ENCODE measurements at places on chromosomes 12 and 14.
A peak's percentile ranks its signal among the peaks of the same experiment; 100 is the strongest.

DNA sequence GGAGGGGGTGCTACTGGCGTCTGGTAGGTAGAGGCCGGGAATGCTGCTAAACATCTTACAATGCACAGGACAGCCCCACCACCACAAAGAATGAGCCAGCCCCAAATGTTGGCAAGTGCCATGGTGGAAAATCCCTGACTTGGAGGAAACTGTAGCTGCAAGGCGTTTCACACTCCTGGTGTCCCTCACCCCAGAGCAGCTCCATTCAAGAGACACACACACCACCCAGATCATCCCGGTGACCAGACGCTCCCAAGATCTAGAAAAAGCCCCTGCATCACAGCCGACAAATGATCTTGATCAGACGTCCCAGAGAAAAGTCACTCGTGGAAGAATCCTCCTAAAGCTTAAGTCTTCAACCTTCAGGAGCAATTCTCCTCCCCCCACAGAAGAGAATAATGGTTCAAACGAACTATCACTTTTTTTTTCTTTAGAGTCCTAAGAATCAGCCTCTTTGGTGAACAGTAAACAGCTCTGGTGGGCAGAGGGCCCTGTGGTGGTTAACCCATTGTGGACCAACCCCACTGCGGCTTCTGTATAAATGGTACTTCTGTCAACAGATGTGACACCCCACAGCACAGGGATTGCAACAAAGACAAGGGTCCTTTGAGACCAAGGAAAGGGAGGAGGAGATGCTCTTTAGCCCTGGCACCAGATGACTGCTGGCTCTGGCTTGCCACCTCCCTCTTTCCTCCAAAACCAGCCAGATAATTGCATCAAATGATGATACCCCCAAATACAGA, 2.7 kb downstream of the GLTP start:
- DNase-seq: no peak

DNA sequence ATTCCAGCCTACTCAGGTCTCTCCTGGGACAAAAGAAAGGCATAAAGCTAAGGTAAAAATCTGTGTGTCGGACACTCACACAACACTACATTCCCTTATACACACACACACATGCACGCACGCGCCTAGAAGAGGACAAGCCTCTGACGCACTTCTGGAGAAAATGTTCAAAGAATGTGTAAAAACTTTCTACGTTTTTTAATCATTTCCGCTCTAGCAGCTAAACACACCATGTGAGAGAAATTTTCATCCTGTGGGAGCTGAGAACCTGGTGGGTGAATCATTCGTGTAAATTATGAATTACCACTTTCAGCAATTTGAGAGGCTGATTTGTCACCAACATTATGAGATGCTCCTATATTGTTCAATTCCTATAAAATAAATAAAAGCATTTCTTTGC, 494.5 kb downstream of the TMEM132D start:
- no peak for DNase-seq

- DNase-seq: no peak
Observed at GRCh38 chr12:18591473-18591872, 146.3 kb downstream of the PLCZ1 start.

- no peak for DNase-seq
Observed at GRCh38 chr12:107320033-107320928, 226.9 kb upstream of the CRY1 start.

DNA sequence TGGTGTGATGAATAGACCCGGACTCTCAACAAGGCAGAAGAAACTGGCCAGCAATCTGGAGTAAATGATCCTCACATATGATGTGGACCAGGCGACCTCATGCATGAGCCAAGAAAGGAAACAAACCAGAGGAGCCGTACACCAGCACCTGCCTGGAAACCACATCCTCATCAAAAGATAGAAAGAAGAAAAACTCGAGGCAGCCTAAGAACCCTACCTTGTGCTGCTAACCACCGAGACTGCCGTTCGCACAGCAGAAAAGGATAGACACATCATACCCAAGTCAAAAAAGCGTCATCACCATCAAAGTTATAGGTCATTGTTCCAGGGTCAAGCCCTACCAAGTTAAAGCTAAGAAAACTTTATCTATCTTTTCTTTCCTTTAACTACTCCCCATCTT, 66.7 kb downstream of the RESF1 start:
- DNase-seq: no peak

GRCh38 chr12:18284386-18284785, 23.1 kb downstream of the PIK3C2G start:
- DNase-seq: no peak

DNA sequence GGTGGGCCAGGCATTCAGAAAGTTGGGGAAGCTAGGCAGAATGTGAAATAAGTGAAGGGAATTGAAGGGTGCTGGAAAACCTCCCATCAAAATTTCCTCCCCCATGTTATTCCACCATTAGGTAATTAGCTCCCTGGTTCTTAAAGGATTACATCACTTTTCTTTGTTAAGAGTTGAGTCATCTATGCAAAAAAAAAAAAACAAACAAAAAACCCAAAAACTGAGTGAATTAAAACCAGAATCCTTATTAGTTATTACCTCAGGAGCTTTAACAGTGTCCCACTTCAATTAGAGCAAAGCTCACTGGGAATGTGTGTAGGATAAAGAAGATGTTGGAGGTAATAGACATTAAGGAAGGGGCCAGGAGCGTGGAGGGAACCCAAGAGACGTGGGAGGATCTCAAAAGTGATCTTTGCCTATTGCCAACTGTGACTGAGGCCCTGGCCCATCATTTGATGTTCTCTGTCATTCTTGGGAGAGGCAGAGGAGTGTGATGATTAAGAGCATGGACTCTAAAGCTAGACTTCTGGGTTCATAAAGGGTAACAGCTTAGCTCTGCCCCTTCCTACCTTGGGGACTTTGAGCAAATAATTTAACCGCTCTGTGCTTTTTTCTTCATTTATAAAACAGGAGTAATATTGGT, 364.7 kb downstream of the APAF1 start:
- no peak for DNase-seq

DNA sequence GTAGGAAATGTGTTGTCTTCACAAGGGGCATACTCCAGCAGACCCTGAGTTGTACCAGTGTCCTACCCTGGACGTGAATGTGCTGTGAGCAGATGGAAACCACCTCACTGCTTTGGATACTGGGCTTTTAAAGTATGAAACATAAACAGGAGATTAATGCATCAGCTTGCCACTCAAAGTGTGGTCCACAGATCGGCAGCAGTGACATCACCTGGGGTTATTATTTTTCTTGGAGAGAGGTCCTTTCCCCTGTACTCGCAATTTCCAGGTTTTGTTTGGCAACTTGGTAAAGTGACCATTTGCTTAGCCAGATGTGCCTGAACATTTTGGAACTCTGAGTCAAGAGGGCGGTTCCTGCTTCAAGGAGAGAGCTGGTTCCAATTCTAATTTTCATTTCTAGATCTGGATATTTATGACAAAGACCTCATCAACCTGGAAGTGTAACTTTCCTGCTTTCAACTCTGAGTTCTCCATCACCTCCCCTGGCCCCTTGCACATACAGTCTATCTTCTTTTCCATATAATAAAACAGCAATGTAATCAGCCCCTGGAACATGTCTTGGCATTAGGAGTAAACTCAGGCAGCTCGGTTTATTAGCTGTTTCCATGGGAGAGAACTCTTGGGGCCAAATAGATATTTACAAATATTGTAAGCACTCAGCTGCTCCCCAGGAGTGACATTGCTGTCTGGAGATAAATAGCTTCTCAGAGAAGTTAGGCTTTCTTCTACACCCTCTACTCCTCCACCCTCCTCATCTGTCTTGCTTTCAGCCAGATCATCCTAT, 237.0 kb upstream of the TBX3 start:
- DNase-seq: peak; percentile 62

GRCh38 chr12:16198884-16199283, 78.6 kb downstream of the SLC15A5 start:
- DNase-seq: no peak

DNA sequence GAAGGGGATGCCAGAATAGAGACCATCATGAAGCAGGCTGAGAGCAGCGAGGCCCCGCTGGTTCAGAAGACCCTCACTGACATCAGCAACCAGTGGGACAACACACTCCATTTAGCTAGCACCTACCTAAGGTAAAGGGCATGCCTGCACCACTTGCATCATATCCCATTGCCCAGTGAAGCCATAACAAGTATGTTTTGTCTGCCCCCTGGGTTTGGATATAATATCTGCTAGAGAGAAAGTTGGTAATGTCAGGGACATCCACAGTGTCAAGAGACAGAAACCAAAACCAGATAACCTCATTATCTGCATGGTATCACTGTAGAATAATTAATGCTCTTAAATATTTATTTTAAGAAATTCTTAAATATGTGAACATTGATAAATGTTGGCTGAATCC, 173.8 kb downstream of the SYNE2 start:
- DNase-seq: no peak

DNA sequence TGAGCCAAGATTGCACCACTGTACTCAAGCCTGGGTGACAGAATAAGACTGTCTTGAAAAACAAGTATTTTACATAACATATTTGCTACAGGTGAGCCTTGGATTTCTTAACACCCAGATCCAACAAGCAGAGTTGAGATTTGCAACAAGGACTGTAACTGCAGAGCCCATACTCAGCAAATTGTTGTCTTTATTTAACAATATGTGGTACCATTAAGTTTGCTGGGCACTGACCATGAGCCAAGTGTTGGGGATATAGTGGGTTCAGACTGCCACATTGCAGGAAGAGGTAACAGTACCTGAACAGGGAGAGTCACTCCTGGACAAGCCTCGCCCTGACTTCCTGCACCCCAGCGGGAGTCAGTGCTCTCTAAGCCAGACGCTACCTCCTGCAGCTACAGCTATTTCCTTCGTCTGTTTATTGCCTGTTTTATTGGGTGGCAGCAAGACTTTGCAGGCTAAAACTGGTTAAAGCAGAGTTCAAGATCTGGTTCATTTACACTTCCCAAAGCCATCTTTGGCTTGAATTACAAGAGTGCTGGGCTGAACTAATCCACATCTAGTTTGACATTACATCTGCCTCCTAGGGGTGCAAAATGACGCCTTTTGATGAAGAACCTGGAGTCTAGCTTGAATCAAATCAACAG, 12.5 kb downstream of the AHSA1 start:
- no peak for DNase-seq

GRCh38 chr12:73863546-73863945, 674.1 kb upstream of the ATXN7L3B start:
- no peak for DNase-seq

DNA sequence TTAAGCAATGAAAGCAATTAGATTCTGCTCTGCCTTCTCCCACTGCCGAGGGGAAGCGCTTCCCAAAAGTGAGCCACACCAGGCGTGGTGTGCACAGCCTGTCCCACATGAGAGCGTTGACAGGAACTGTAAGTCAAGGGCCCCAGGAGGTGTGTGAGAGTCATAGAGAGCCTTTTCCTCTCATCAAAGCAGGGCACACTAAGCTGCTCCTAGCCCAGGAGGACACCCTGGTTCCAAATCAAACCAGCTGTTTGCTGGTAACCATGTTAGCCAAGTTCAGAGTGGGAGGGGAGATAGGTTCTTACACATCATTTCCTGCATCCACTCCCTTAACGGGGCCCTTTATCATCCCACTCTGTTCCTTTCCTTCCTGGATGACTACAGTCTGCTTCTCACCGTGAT, 98.3 kb downstream of the SPTSSA start:
- DNase-seq: no peak

DNA sequence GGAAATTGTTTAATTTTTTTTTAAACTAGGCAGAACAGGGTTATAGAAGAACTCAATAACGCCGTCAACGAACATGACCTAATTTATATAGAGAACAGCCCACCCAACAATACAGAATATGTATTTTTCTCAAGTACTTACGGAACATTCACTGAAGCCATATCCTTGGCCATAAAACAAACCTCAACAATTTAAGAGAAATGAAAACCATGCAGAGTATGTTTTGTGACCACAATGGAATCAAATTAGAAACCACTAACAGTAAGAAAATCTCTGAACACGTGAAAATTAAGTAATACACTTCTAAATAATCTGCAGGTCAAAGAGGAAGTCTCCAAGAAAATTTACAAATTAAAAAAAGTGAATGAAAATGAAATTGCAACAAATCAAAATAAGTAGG, 9.4 kb downstream of the SART3 start:
- no peak for DNase-seq

GRCh38 chr12:53670308-53670707, 5.6 kb downstream of the ATP5MC2 start:
- no peak for DNase-seq

- DNase-seq: no peak
Observed at GRCh38 chr12:128581321-128581761, 242.4 kb downstream of the SLC15A4 start.

GRCh38 chr14:58912799-58913432, 275.2 kb downstream of the DACT1 start:
- DNase-seq: no peak

GRCh38 chr14:72701605-72702004, 192.3 kb downstream of the DPF3 start:
- no peak for DNase-seq

- no peak for DNase-seq
Observed at GRCh38 chr12:112176321-112177010, 51.1 kb downstream of the TRAFD1 start.

GRCh38 chr14:104680806-104681688, 8.4 kb upstream of the INF2 start:
- DNase-seq: no peak

DNA sequence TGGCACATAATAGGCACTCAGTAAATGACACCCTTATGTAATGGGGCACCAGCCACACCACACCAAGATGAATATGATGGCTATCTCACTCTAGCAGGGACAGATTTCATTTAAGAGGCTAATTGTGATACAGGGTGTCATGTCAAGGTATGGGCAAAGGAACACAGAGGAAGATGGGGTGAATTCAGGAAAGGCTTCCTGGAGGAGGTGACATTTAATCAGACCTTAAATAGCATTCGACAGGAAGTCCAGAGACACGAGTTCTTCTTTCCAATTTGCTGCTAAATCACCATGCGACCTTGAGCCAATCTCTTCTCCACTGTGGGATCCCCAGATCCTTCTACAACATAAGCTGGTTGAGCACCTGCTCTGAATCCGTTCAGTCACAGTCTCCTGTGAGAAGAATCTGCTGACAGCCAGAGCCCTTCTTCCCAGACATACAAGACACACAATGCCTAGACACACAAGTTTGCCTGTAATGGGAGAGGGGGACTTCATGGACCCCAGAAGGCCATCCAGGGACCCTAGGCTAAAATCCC, 1.5 kb upstream of the DTX1 start:
- no peak for DNase-seq

- DNase-seq: no peak
Observed at GRCh38 chr12:1474041-1474573, 120.3 kb downstream of the FBXL14 start.

GRCh38 chr14:77124345-77125280, 17.0 kb downstream of the ZDHHC22 start:
- DNase-seq: no peak

GRCh38 chr14:54582334-54582733, 15.4 kb downstream of the SAMD4A start:
- no peak for DNase-seq

- DNase-seq: no peak
Observed at GRCh38 chr14:68458840-68459469, 333.9 kb downstream of the ZFP36L1 start.

- no peak for DNase-seq
Observed at GRCh38 chr12:122963941-122964265, 2.4 kb downstream of the ABCB9 start.

- DNase-seq: no peak
Observed at GRCh38 chr12:9064201-9064814, 51.4 kb downstream of the A2M start.
